GM13976 (cell line): ENCODE measurements at places on chromosomes 4 and X.

DNA sequence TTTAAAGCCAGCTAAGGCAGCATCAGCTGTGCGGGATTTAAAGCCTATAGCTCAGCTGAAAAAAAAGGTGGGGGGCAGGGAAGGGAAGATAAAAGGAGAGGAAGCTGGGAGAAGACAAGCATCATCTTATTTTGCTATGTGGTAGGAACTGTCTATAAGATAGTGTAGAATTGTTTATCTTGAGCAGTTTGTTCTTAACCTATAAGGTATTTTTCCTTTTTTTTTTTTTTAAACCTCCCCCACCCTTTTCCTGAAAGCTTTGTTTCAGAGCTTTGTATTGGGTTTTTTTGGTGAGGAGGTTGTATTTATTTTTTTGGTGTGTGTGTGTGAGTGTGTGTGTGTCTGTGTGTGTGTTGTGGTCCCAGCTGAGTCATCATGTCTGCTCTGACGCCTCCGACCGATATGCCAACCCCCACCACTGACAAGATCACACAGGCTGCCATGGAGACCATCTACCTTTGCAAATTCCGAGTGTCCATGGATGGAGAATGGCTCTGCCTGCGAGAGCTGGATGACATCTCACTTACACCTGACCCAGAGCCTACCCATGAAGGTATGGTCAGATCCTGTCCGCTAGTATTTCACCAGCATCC lies 531 bp downstream of the RUFY3 start:
- DNase-seq: no peak

DNA sequence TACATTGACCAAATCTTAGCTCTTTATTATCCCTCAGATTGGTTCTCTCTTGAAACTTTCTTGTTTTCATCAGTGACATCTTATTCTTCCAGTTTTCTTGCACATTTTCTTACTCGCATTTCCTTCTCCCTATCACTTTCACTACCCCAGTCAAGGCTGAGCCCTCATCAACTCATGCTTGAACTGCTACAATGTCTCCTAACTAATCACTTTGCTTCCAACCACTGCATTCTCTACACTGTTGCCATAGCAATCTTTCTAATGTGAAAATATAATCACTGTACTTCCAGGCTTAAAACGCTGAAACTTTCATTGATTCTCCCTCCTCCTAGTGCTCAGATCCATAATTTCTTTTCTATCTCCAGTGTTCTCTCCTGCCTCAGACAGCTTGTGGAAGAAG lies 22.2 kb upstream of the LPAR4 start:
- DNase-seq: no peak

GRCh38 chrX:7127056-7127455 lies 20.5 kb upstream of the STS start:
- no peak for DNase-seq

DNA sequence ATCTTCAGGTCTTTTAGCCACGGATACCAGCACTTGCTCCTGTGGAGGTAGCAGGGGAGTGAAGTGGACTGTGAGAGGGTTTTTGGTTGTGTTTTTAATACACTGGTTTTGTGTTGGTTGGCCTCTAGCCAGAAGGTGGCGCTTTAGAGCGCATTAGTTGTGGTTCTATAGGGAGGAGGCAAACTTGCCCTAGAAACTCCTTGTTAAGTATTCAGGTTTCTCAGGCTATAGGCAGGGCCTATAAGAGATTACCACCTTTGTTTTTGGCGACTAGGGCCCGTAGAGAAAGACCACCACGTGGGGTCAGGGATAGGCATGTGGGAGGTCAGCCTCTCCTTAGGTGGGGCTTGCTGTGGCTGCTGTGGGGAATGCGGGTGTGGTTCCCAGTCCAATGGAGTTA lies 221.6 kb upstream of the SPANXN4 start:
- DNase-seq: no peak
